Right kidney (tissue), 9 donors: ENCODE measurements at places on chromosomes 6 and 20.

DNA sequence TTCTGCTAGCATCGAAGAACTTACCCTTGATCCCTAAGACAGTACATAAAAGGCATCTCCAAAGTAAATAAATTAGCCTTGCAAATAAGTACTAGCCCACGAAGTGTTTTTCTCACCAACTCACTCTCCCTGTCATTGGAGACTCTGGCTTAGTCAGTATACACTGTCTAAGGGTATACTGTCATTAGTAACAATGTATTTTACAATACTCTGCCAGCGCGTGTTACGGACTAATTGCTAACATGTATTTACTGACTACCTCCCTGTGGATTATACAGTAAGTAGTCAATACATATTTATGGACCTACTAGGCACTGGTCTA is 72.1 kb downstream of the NFATC2 start:
- DNase-seq, result no peak

DNA sequence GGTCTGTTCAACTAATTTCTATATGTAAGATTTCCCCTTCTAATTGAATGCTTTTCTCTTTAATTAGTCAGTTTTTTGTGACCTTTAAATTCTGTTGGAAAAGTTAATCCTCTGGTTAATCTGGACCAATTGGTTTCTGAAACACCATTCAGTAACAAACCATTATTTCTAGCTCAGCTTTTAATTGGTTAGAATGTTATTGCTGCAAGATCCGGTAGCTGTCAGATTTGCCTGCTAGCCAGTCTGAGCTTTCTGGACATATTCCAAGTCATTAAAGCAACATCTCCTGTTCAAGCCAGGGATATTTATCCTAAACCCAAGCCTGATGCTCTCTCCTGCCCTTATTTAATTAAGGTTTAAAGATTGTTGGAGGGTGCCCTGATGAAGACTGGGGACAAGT is 55.1 kb upstream of the FBXL4 start:
- no peak for DNase-seq

DNA sequence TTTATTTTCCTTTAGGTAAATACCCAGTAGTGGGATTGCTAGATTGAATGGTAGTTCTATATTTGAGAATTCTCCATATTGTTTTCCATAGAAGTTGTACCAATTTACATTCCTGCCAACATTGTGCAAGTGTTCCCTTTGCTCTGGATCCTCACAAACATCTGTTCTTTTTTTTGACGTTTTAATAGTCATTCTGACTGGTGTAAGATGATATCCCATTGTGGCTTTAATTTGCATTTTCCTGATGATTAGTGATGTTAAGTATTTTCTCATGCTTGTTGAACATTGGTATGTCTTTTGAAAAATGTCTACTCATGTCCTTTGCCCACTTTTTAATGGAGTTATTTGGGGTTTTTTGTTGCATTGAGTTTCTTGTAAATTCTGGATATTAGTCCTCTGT is 85.6 kb downstream of the UBE3D start:
- no peak for DNase-seq

DNA sequence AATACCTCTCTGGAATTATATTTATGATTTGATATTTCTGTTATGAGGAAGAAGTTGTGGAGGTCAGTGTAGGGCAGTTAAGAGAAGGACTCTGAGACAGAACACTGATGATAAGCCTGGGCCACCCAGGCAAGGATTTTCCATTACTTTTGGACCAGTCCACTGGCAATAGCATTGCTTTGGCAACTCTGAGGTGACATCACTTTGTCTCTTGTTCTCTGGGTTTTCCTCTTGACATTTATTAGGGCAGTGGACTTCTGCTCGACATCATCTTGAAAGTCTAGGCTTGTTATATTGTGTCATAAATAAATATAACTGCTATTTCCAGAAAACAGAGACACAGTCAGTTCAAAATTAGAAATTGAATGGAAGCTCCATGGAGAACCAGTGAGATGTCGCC is 268.0 kb downstream of the SMOC2 start:
- no peak for DNase-seq

GRCh38 chr20:1278993-1279392 is 12.9 kb downstream of the SNPH start:
- DNase-seq, result no peak

DNA sequence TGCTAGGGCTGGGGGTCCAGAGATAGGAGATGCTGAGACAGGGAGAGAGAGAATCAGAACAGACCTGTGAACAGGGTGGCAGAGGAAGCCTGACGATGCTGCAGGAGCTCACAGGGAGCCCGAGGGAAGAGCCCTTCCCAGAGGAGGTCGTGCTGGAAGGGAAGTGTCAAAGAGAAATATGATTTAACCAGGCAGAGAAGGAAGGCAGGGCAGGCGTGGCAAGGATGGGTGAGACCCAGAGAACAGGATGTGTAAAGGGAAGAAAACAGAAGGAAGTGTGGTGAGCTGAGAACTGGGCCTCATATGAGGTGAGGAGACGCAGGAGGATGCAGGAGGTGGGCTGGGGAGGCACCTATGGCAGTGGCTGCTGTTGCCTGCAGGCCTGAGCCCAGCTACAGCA is 105.6 kb downstream of the ZDHHC14 start:
- DNase-seq, result no peak

DNA sequence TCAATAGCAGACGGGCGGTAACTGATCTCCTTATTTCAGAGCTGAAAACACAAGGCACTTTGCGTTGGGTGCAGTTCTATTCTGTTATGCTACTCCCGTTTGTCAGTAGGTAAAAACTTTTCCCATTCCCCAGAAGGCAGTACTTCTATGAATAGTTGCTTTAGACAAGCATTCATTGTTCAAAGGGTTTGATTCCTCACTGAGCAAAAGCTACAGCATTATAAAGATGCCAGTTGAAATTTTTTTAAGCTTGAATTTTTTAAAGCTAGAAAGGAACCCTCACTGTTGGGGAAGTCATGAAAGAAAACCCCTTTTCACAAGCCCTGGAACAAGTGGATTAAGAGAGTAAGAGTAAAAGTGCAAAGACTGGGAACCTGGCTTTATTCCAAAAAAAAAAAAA is 42.3 kb downstream of the FUT9 start:
- no peak for DNase-seq

DNA sequence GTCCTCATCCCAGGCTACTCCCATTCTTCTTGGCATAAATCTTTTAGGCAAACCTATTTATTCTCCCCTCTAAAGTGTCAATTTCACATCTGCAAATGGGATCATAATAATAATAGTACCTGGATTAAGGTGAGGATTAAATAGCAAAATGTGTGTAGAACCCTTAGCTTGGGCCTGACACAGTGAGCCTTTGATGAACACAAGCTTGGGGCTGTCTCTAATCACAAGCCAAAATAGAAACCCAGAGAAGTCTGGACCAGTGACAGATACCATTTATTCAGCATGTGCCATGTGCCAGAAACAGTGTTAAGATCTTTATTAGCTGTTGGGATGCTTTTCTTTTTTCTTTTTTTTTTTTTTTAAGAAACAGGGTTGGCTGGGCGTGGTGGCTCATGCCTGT is 14.9 kb upstream of the PARD6B start:
- no peak for DNase-seq

DNA sequence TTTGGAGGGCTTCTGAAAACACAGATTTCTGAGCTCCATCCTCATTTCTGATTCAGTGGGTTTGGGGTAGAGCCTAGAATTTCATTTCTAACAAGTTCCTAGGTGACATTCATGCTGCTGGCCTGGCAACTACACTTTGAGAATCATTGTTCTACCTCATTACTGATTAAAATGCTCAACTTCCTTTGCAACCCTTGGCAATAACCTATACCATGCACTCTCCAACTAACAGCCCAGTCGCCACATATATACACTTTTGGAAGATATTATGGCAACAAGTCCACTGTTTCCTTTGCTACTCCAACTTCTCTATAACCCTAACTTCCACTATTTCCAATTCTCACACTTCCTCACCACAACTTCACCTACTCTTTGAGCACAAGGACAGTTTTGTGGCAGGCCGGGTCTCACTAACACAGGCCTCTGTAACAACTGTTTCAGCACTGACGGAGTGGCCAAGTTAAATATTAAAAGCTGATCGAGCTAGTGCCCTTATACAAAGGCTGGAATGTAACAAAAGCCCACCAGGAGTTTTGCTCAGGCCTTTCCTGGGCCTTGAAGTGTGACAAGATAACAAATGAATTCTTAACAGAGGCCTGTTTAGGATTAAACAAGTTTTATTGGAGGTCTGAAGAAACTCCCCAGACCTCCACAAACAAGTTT is 32.1 kb upstream of the RAB23 start:
- DNase-seq, result peak; percentile 47

GRCh38 chr6:112502351-112503090 is 155.4 kb downstream of the RFPL4B start:
- DNase-seq, result peak; percentile 6

GRCh38 chr6:15551262-15551661 is 111.6 kb downstream of the DTNBP1 start:
- no peak for DNase-seq

DNA sequence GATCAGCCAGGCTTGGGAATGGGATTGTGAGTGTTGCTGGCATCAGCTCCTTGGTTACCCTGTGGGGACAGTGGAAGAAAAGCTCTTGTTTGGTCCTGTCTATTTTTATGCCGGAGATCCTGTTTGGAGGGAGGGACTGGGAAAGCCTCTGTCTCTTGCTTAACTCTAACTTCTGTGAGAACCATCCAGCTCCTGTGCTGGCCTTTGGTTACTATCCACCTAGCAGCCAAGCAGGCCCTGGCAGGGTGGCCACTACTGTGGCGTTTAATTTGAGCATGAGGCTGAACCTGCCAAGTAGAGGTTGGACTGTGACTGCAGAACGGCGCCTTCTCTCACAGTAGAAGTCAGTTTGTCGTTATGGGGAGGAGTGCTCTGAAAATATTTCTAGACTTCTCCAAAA is 193.3 kb downstream of the UTRN start:
- DNase-seq, result no peak

GRCh38 chr6:140487586-140487985 is 1113.1 kb upstream of the CITED2 start:
- DNase-seq, result no peak

GRCh38 chr6:11353921-11354389 is 121.5 kb upstream of the NEDD9 start:
- DNase-seq, result no peak

DNA sequence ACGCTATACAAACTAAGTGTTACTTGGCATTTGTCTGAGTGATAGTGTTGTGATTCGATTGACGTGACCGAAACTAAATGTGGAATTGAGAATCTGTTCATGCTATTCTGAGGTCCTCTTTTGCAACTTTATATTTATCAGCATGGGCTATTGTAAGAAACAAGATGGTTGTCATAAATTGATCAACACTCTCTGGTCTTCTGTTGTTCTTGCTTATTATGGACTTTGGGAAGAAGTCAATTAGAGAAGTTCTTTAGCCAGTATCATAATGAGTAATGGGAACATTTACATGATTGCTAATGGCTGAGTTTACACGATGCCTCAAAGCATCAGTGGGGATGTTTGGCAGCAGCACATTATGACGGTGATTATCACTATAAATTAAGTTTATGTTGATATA is 195.0 kb downstream of the CD83 start:
- DNase-seq, result no peak
